ENCODE measurements at places on chromosomes 1 and 21.

DNA sequence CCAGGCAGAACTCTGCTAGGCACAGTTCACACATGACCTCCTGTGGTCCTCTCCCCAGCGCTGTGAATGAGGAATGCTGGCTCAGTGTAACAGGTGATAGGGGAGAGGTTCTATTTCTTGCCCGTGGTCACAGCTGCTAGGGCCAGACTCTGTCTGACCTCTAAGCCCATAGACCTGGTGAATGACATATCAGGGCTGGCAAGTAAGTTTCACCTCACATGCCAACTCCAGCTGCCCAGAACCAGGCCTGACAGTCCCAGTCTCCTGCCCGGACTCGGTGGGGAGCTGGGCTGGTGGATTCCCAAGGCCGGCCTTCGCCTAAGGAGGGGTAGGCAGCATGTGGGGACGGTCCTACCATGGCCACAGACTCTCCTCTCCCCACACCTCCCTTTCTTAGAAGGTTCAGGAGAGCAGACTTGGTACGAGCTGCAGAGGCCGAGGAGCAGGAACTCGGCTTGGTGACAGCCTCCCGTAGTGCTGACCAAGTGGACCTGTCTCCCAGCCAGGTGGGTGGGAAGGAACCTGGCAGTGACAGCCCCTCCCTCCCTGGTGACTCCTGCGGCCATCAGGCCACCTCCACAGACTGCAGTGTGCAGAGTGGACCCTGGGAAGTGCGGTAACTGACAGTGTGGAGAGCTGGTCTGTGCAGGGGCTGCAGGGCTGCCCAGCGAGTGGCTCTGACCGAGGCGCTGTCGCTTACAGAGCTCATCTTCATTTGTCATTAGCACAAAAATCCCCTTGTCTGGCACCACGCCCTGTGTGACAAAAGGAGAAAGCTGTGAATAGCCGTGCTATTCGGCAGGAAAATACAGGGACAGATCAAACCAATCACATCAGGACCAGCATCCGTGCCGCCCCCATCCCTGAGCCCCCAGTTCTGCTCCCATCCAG lies 74.6 kb downstream of the SCCPDH start:
- DNase-seq = no peak

- no peak for DNase-seq
These were observed 35.9 kb upstream of the TMEM52 start for GRCh38 chr1:1954831-1955441.

DNA sequence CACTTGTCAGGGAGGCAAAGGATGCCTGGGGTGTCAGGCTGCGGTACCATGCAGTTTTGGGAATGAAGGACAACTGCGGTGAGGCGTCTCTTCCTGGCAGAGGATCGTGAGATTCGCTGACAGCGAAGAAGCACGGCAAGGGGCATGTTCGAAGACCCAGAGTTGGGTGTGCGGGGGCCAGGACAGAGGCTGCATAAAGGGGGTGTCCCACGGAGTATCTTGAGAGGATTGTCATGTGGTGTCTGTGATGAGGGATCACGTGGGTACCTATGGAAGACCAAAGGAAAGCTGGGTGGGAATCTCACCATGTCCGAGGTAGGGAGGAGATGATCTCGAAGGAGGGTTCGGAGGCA lies 372 bp downstream of the SLC25A44 start:
- no peak for DNase-seq

DNA sequence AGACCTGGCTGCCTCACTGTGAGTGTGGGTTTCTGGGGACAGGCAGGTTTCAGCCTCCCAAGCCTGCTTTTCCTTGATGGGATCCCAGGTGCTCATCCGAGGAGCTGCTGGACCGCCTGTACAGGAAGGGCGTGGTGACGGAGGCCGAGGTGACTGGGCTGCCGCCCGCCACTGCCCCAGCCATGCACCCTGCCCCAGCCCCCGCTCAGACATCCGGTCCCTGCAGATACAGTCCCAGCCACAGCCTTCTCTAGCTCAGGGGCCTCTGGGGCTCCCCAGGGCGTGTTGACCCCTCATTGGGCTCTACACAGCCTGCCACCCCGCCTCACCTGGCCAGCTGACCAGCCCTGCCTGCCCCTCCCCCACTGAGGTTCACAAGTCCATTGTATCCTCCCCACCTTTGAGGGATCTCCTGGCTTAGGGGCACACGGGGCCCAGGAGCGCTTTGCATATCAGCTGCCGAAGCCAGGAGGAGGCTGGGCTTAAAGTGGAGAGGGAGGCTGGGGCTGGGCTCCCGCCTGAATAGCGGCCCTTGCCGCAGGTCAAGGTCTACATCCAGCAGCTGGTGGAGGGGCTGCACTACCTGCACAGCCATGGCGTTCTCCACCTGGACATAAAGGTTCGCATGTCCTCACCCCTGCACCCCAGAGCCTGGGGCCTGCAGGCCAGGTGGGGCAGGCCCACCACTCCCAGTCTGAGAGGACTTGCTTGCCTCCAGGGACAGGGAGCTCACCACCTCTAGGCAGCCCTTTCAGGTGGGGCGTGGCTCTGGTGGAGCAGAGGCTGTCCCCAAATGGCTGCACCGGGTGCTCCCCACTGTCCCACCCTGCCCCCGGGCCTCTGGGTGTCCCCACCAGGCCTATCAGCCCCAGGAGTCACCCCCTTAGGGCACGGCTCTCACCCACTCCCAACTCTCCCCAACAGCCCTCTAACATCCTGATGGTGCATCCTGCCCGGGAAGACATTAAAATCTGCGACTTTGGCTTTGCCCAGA lies 38.5 kb downstream of the TRIM11 start:
- no peak for DNase-seq

GRCh38 chr1:160711602-160712311 lies at the start of gene CD48:
Gene CD48 (minus strand): TSS chr1:160711822. CDS start chr1:160711763, 59 bp downstream.
- DNase-seq = peak; percentile 84

- DNase-seq = no peak
These were observed 215.8 kb upstream of the ZRANB2 start for GRCh38 chr1:71296551-71297134.

- no peak for DNase-seq
These were observed 22.3 kb upstream of the SARS1 start for GRCh38 chr1:109191377-109191776.

DNA sequence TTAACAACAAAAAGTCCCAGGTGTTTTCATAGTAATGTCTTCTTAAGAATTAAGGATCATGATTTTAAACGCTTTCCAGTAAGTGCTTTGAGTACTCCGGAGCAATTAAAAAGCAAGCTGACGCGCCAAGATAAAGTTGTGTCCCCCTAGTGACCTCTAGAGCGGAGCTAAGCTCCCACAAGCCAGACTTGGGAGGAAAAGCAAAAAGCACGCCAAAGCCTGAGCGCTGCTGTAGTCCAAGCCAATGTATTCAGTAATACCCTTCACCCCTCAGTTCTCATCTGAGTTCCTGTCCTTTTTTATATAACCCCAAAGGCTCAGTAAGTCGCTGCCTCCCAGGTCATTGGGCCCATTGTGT lies 3.5 kb upstream of the SLC44A5 start:
- DNase-seq = no peak

GRCh38 chr1:180584869-180585268 lies 26.1 kb downstream of the OVAAL start:
- DNase-seq = no peak

DNA sequence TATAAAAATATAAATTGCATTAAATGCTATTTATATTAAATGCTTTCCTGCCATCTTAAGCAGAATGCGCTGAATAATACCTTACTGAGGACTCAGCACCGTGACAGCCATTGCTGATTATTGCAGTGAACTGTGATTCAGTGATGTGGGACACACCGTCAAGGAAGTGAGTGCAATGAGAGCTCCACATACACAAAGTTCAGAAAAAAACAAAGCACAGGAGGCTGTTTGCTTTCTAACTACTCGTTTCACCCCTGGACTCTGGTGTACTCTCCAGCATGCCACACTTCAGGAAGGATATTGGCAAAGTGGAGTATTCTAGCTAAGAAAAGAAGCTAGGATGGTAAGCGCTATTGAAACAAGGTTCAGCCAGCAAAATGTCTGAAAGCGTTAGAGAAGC lies 57.4 kb upstream of the CXADR start:
- DNase-seq = no peak

DNA sequence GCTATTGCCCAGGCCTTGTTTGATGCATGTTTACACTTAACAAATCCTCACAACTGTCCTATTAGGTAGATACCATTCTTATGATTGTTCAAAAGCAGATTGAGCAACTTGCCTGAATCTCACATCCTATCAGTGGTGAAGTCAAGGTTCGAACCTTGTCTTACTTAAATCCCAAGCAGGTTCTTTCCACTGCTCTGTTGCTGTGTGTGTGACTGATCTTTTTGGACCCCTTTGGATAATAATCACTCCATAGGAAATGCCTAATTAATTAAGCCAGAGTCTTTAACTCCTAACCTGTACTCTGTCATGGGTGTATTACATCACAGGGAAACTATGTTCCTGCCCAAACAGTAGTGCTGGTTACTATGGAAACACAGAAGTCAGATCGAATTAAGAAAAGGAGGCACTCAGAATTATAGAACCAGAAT lies 84.2 kb downstream of the SPATA46 start:
- no peak for DNase-seq

DNA sequence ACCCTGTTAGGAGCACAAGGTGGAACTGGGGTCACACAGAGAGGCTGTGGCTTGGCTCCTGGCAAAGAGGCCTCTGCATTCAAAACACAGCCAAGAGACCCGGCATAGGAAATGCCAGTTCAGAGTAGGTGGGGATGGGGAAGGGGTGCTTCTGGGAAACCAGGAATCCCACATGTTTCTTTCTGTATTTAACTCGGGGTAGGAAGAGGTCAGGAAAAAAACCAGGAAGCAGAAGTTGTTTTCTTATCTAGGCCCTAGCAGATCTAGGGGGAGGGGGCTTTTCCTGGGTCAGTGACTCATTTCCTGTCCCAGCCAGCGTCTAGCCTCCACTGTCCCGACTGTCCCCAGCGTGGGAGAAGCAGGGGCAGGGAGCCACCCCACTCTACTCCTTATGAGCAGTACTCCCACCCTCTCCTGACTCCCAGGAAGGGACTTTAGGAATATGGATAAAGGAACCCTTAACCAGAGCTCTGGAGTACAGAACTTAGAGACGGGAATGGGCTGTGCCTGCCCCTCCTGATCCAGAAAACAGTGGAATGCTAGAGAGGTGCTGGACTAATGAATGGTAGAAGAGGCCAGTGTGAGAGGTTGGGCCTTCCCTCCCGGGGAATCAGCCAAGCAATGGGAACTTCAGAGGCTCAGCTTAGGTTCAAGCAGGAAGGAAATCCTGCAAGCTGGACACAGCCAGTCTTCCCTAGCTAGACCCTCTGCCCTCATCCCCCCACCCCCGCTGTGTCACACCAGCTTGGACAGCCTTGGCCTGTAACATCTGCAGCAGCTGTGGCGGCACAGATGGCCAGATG lies 5.7 kb downstream of the FHL3 start:
- no peak for DNase-seq

DNA sequence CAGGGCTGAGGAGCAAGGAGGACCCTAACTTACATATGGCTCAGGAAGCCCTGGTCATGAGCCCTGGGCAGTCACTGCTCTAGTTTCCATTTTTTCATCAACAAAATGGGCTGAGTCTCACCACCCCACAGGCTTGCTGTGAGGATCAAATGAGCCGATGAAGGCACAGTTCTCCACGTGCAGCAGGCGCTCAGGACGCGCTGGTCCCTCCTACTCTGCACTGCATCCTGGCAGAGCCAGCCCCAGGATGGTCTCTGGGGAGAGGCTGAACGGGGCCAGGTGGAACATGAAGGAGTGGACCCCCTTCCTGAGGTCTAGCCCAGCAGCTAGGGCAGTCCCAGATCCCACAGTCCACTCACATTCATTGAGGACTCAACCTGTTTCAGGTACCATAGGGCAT lies 349.3 kb downstream of the PTPRU start:
- no peak for DNase-seq

- DNase-seq = no peak
These were observed 203.1 kb downstream of the BARHL2 start for GRCh38 chr1:90513956-90514355.

- no peak for DNase-seq
These were observed 98.5 kb downstream of the GALNT2 start for GRCh38 chr1:230165536-230165935.

GRCh38 chr1:61670016-61670415 lies 54.9 kb downstream of the TM2D1 start:
- no peak for DNase-seq

GRCh38 chr1:26550946-26551345 lies 21.4 kb downstream of the RPS6KA1 start:
- no peak for DNase-seq

- DNase-seq = no peak
These were observed 3.1 kb downstream of the PTAFR start for GRCh38 chr1:28173151-28173979.

DNA sequence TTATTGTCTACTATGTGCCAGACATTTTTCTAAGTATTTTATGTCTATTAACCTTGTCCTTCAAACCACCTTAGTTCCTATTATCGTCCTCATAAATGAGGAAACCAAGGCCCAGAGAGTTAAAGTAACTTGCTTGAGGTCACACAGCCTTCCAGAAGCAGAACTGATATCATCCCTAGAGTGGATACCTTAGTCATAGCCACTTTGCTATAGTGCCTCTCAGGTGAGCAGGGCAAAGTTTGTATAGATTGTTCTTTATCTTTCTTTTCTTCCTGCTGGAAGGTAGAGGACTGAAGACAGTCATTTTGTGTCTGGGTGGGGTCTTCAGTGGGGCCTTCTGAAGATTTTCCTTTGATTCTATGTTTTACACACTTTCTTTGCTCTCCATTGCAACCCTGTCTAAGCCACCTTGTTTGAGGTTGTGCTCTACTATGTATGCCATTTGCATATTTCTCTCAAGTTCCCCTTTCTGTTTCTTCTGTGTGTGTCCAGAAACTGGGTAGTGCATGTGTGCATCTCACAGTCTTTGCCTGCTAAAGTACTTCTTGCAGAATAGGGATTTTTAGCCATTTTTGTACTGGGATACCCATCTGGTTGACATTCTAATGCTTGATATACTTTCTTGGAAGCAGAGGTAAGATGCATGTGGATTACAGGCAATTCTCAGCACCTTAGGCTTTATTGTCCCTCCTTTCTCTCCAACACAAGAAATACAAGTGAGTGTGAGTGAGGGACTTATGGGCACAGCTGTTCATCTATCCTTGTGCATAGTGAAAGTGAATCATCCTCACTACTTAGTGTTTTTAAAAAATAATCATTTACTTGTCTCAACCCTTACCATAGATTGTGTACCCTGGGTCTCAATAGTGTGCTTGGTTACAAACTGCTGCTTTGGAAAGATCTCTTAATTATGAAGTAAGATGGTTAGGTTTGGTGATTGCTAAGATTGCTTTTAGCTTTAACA lies 207.6 kb upstream of the HMCN1 start:
- no peak for DNase-seq

- no peak for DNase-seq
These were observed 1.9 kb downstream of the WDR26 start for GRCh38 chr1:224432672-224433040.

DNA sequence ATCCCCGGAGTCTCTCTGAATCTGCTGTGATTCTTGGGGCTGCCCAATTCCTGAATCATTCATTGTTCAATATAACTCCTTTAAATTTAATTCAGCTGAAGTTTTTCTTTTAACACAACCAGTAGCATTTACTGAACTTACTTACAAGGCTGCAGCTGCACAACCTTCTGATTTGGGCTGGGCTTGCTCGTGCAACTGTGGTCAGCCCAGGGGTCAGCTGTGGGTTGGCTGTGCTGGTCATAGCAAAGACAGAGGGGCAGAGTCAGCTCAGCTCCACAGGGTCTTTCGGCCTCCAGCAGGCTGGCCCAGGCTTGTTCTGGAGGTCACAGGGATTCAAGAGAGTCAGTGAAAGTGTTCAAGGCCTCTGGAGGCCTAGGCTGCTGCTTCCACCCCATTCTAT lies 186.1 kb downstream of the MATN1 start:
- DNase-seq = no peak

GRCh38 chr21:43864962-43865539 lies at the start of gene AGPAT3:
Gene AGPAT3 (plus strand): TSS chr21:43865223. CDS start chr21:43959682, 94,459 bp downstream.
- DNase-seq = peak; percentile 54

GRCh38 chr1:227489572-227489971 lies 73.8 kb upstream of the ZNF678 start:
- no peak for DNase-seq
